ENCODE measurements at places on chromosomes 7 and 10. TPM values are rescaled to one million over a fixed set of nuclear protein-coding genes. Genes with fewer than 3 reads are reported as not detected.

CYP2C8 gene
- not detected for total RNA-seq

CACNB2 gene
- total RNA-seq: 3.3 TPM

RADIL gene
- total RNA-seq: not detected

NKX1-2 gene
- total RNA-seq: 0.35 TPM

LRRC4 gene
- not detected for total RNA-seq

OLAH gene
- total RNA-seq: 1.4 TPM

DNA sequence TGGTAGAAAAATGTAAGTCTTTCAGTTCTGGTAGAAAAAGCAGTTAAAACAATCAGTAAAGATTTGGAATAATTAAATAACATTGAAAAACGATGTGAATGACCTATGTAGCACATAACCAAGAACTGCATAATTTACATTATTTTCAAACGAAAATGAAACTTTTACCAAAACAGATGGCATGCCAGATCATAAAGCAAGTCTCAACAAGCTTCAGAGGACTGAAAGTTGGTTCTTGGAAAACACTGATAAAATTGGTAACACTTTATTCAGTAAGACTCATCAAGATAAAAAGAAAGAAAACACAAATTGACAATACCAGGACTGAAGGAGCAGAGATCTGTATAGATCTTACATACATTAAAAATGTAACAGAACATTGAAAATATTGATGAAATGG is 92.8 kb downstream of the VIPR2 start:
- H3K36me3 ChIP-seq: no peaks in the 10 kb centered on the region
- H3K27me3 ChIP-seq: no peaks in the 10 kb centered on the region
- H3K4me1 ChIP-seq: peaks cover 20% of the 10 kb centered on the region
- no peak for DNase-seq

DNA sequence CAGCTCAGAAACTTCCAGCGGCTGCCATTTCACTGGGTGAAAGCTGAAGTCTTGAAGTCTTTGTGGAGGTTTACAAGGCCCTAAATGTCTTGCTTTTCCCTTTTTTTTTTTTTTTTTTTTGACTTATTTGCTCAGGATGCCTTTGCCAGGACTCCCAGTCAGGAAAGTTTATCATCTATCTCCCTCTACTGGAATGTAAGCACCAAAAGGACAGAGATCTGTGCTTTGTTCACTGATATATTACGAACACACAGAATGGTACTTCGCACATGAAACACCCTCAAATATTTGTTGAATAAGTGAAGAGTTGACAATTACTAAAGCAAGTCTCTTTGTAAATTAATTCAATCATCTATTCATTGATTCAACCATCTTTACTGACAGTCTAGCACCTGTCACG is 23.2 kb downstream of the ABCB4 start:
- peaks cover 70% of the 10 kb centered on the region for H3K27me3 ChIP-seq
- H3K27ac ChIP-seq: no peak overlapping the region
- no peak overlapping the region for H3K4me3 ChIP-seq
- DNase-seq: no peak
- H3K4me1 ChIP-seq: no peaks in the 10 kb centered on the region
- no peaks in the 10 kb centered on the region for H3K36me3 ChIP-seq

GRCh38 chr7:134452419-134452838 is 6.5 kb downstream of the AKR1B1 start:
- peak overlapping the region; percentile 31 for H3K27ac ChIP-seq
- H3K36me3 ChIP-seq: peaks cover 42% of the 10 kb centered on the region

- no peak overlapping the region for H3K27ac ChIP-seq
- no peaks in the 10 kb centered on the region for H3K4me1 ChIP-seq
- DNase-seq: no peak
- H3K27me3 ChIP-seq: peaks cover 11% of the 10 kb centered on the region
- no peak overlapping the region for H3K4me3 ChIP-seq
Observed at GRCh38 chr10:80265740-80266512, 23.5 kb downstream of the MAT1A start.

DNA sequence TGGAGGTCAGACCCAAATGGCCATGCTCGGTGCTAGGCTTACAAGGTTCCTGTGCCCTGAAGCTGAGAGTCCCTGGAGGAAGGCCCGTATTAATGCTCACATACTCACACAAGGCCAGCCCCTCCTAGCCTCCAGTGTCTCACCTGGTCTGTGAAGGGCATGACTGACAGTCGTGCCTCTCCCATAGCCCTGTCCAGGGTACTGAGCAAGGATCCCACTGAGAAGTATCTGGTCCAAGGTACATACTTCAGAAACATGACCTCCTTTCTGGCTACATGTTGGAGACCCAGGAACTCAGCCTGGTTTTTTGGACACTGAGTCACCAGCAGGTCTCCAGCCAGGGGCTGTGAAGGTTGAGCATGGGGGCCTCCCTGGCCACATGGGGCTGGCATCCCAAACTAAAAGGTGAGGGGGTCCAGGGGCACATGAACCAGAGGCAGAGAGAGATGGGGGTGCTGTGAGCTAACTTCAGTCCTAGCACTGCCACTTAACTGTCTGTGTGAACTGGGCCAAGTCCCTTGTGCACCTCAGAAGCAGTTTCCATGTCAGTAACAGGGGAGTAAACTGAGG is 17.6 kb upstream of the RASGEF1A start:
- H3K27ac ChIP-seq: no peak overlapping the region

- H3K4me1 ChIP-seq: peaks cover 83% of the 10 kb centered on the region
- peak; percentile 74 for DNase-seq
- peaks cover 95% of the 10 kb centered on the region for H3K36me3 ChIP-seq
- no peaks in the 10 kb centered on the region for H3K27me3 ChIP-seq
Observed at GRCh38 chr7:130896898-130897514, 163.0 kb upstream of the KLF14 start.

GRCh38 chr7:152203095-152203494 is 177.6 kb downstream of the GALNT11 start:
- H3K4me3 ChIP-seq: no peak overlapping the region
- H3K36me3 ChIP-seq: peaks cover 56% of the 10 kb centered on the region
- H3K27ac ChIP-seq: no peak overlapping the region
- H3K27me3 ChIP-seq: no peaks in the 10 kb centered on the region

- H3K27me3 ChIP-seq: no peaks in the 10 kb centered on the region
- no peak overlapping the region for H3K27ac ChIP-seq
- peaks cover 66% of the 10 kb centered on the region for H3K36me3 ChIP-seq
Observed at GRCh38 chr7:64528770-64529169, 34.1 kb downstream of the ZNF680 start.

DNA sequence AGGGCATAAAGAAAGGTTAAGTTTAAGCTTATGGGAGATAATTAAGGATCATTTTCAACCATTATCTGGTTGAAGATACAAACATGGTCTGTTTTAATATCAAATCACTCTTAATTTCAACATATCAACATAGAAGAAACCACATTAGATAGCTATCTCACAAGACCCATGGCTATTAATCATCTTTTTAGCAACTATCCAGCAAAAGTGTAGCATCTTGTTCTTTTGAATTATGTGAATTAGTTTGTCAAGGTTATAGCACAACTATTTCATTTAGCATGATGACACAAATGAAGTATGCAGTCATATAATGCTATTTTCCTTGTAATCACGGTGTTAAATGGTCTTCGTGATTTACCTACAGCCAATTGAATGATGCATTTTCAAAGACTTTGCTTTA is 58.9 kb upstream of the PPP1R9A start:
- DNase-seq: peak; percentile 6
- no peak overlapping the region for H3K27ac ChIP-seq
- H3K27me3 ChIP-seq: no peaks in the 10 kb centered on the region
- H3K4me3 ChIP-seq: no peak overlapping the region

DNA sequence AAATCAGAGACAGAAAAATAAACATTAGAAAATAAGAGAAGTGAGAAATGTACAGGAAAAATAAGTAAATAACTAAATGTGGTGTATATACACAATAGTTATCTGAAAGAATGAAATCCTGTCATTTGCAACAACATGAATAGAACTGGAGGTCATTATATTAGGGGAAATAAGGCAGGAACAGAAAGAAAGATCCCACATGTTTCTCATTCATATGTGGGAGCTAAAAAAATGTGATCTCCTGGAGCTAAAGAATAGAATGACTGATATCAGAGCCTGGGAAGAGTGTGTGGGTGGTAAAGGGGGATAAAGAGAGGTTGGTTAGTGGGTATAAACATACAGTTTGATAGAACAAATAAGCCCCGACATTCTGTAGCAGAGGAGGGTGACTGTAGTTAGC is 27.3 kb downstream of the PLXDC2 start:
- peaks cover 34% of the 10 kb centered on the region for H3K4me1 ChIP-seq
- H3K4me3 ChIP-seq: no peak overlapping the region

GRCh38 chr7:42621543-42622219 is 290.2 kb downstream of the C7orf25 start:
- H3K27ac ChIP-seq: no peak overlapping the region
- DNase-seq: no peak
- H3K4me3 ChIP-seq: no peak overlapping the region
- H3K4me1 ChIP-seq: peaks cover 5% of the 10 kb centered on the region
- no peaks in the 10 kb centered on the region for H3K36me3 ChIP-seq

DNA sequence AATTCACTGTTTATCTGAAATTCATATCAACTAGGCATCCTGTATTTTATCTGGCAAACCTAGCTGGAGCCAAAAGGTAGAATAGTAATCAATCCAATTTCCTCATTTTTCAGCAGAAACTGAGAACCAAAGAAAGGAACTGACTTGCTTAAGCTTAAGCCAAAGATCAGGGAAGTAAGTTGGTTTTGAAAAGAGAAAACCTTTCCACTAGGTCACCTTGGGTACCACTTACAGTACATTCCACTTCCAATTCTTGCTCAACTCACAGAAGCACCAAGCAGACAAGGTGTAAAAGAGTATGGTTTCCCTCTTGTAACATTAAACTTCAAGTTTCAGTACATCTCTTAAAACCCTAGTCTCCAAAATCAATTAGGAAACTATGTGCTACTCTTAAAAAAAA is 79.6 kb downstream of the ZFAND4 start:
- H3K36me3 ChIP-seq: no peaks in the 10 kb centered on the region
- H3K4me3 ChIP-seq: peak overlapping the region; percentile 86
- H3K4me1 ChIP-seq: peaks cover 21% of the 10 kb centered on the region
- H3K27me3 ChIP-seq: no peaks in the 10 kb centered on the region
- DNase-seq: no peak

DNA sequence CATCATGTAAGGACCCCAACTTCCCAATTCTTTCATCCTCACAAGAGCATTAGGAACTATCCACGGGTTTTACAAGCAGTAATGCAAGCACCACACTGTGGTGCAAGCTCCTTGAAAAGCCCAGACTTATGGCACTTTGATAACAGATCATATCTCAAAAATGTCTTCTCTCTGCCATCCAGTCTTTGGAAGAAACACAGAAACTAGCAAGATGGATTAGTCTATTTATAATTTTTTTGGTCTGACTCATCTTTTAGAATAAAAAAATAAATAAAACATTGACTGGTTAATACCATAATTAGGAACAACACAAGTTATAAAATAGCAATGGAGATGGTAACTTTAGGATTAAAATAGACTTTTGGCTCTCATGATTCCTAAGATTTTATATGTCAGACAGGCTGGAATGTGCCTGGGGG is 49.0 kb upstream of the CALD1 start:
- H3K27me3 ChIP-seq: no peaks in the 10 kb centered on the region
- H3K27ac ChIP-seq: no peak overlapping the region
- no peaks in the 10 kb centered on the region for H3K36me3 ChIP-seq
- no peaks in the 10 kb centered on the region for H3K4me1 ChIP-seq
- no peak for DNase-seq
- H3K4me3 ChIP-seq: no peak overlapping the region

GRCh38 chr10:66555061-66555460 is 370.8 kb upstream of the LRRTM3 start:
- H3K4me1 ChIP-seq: no peaks in the 10 kb centered on the region
- H3K36me3 ChIP-seq: no peaks in the 10 kb centered on the region
- no peak overlapping the region for H3K4me3 ChIP-seq

GRCh38 chr7:137893143-137893742 is 46.5 kb upstream of the DGKI start:
- H3K27me3 ChIP-seq: no peaks in the 10 kb centered on the region
- H3K4me3 ChIP-seq: no peak overlapping the region
- peak overlapping the region; percentile 13 for H3K27ac ChIP-seq
- no peak for DNase-seq
- H3K36me3 ChIP-seq: peaks cover 82% of the 10 kb centered on the region

DNA sequence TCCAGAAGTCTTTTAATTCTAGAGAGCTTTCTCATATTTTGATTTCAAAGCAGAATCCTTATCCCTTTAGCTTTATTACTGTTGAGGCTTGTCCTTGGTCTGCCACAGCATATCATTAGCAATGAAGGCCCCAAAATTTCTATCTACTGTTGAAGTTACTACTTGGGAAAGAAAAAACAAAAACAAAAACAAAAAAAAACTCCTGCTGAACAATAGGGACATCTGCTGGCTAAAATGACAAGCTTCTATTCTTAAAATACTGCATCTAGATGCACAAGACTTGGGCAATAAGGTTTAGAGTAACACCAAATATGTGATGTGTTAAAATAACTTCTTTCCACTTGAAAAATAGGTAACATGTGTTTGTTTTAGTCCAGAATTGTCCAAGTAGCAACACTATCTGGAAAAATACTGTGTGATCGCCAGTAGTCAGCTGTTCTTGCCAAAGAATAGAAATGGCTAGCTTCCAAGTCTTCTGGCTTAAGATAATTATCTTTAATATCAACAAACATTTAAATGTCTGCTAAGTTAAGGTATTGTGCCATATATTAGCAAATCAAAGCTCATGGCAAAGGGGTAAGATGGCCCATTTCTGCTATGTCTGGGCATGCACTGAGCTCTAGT is 3.8 kb upstream of the DMTF1 start:
- H3K36me3 ChIP-seq: peaks cover 7% of the 10 kb centered on the region
- no peak overlapping the region for H3K4me3 ChIP-seq
- H3K27me3 ChIP-seq: no peaks in the 10 kb centered on the region
- H3K4me1 ChIP-seq: peaks cover 7% of the 10 kb centered on the region
- peak; percentile 30 for DNase-seq

GRCh38 chr7:128284102-128284501 is 43.0 kb downstream of the LEP start:
- no peaks in the 10 kb centered on the region for H3K4me1 ChIP-seq
- H3K4me3 ChIP-seq: no peak overlapping the region
- H3K27me3 ChIP-seq: no peaks in the 10 kb centered on the region
- no peak overlapping the region for H3K27ac ChIP-seq
- no peak for DNase-seq

DNA sequence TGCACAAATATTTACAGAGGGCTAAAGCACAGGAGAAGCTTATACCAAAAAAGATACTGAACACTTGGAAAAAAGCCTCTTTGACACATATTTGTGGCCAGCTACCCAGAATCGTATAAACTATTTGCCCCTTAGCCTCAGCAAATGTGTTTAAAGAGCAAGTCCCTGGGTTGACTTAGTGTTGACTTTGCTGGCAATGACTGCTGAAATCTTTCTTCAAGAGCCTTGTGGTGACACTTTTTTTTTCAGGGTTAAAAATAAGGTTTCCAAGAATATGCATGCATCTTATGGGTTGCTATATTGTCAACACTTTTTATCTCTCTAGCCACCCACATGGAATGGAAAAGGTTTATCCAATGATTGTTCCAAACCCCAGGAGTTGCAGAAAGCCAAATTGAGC is 14.9 kb upstream of the PLEKHS1 start:
- no peaks in the 10 kb centered on the region for H3K4me1 ChIP-seq
- peaks cover 17% of the 10 kb centered on the region for H3K27me3 ChIP-seq
- no peak overlapping the region for H3K27ac ChIP-seq
- DNase-seq: no peak
- no peaks in the 10 kb centered on the region for H3K36me3 ChIP-seq

Measured in MCF 10A (cell line).